Astrocyte (in vitro differentiated cells and primary cell): ENCODE measurements at places on chromosomes 5 and 9. TPM values are rescaled to one million over a fixed set of nuclear protein-coding genes. Genes with fewer than 3 reads are reported as not detected.

- no peaks in the 10 kb centered on the region for H3K36me3 ChIP-seq
- H3K27me3 ChIP-seq = no peaks in the 10 kb centered on the region
- DNase-seq = no peak
- no peaks in the 10 kb centered on the region for H3K4me1 ChIP-seq
- no peak overlapping the region for H3K4me3 ChIP-seq
These were observed 523.3 kb downstream of the LRRC70 start for GRCh38 chr5:63101870-63102269.

DNA sequence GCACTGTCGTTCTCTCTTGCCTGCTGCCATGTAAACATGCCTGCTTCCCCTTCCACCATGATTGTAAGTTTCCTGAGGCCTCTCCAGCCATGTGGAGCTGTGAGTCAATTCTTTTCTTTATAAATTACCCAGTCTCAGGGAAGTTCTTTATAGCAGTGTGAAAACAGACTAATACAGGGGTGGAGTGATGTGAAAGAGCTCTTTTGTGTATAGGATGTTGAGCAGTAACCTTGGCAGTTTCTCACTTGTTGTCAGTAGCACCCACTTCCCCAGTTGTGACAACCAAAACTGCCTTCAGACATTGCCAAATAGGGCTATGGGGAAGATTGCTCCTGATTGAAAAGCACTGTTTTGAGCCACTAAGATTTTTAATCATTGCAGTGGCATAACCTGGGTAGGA lies 552.2 kb upstream of the ZNF462 start:
- no peaks in the 10 kb centered on the region for H3K27me3 ChIP-seq
- H3K27ac ChIP-seq = no peak overlapping the region
- H3K4me1 ChIP-seq = no peaks in the 10 kb centered on the region

GRCh38 chr5:28561522-28561921 lies 1523.1 kb upstream of the CDH9 start:
- no peak overlapping the region for H3K27ac ChIP-seq
- no peak overlapping the region for H3K4me3 ChIP-seq
- no peaks in the 10 kb centered on the region for H3K4me1 ChIP-seq
- no peak for DNase-seq
- H3K27me3 ChIP-seq = no peaks in the 10 kb centered on the region
- no peaks in the 10 kb centered on the region for H3K36me3 ChIP-seq

Gene PDLIM4
- total RNA-seq = 56.6 and 72.4 TPM in 2 replicates

DNA sequence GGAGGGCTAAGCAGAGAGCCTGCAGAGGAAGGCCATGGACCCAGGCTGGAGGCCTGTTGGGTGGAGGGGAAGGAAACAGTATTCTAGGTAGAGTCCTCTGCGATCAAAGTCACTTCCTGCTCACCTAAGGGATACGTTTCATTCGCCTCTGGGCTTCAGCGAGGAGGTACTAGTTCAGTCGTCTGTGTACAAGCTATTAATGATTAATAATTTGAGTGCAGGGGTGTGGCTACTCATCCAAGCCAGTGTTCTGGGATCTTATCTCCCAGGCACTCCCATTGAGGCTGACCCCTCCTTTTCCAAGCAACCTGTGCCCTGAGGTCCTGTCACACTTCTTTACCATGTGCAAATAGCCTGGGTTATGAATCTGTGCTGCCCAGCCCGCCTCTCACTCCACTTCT lies 25.2 kb downstream of the RALGPS1 start:
- H3K27me3 ChIP-seq = peaks cover 13% of the 10 kb centered on the region
- H3K27ac ChIP-seq = no peak overlapping the region
- no peak for DNase-seq
- H3K4me1 ChIP-seq = no peaks in the 10 kb centered on the region
- H3K36me3 ChIP-seq = no peaks in the 10 kb centered on the region

Gene ENHO
- 0.55 and 1.1 TPM in 2 replicates for total RNA-seq

Gene OR1Q1
- not detected in 2 replicates for total RNA-seq

DNA sequence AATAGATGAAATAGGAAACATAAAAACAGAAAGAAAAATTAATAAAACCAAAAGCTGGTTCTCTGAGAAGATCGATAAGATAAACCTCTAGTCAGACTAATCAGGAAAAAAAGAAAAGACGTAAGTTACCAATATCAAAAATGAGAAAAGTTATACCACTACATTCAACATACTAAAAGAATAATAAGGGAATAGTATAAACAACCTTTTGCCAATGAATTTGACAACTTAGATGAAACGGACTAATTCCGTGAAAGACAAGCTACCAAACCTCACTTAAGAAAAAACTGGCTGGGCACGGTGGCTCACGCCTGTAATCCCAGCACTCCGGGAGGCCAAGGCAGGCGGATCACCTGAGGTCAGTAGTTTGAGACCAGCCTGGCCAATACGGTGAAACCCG lies 7.5 kb downstream of the KIF3A start:
- DNase-seq = no peak
- H3K4me3 ChIP-seq = no peak overlapping the region
- H3K27ac ChIP-seq = no peak overlapping the region
- peaks cover 6% of the 10 kb centered on the region for H3K36me3 ChIP-seq

- H3K27me3 ChIP-seq = peaks cover 4% of the 10 kb centered on the region
- H3K36me3 ChIP-seq = no peaks in the 10 kb centered on the region
- no peak for DNase-seq
- H3K4me1 ChIP-seq = peaks cover 15% of the 10 kb centered on the region
- H3K27ac ChIP-seq = no peak overlapping the region
- no peak overlapping the region for H3K4me3 ChIP-seq
These were observed 130.1 kb upstream of the EPB41L4A start for GRCh38 chr5:112549127-112549526.

DNA sequence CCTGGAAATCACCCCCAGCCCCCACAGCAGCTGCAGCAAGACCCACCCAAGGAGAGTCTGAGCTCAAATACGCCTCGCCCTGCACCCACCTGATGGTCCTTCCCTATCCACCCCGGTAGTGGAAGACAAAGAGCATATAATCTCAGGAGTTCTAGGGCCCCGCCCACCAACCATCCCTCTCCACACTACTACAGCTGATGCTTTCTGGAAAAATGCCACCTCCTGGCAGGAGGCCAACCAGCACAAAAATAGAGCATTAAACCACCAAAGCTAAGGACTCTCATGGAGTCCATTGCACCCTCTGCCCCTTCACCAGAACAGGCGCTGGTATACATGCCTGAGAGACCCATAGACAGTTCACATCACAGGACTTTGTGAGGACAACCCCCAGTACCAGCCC lies 22.5 kb upstream of the NIPSNAP3A start:
- no peak overlapping the region for H3K27ac ChIP-seq
- H3K36me3 ChIP-seq = no peaks in the 10 kb centered on the region
- no peaks in the 10 kb centered on the region for H3K4me1 ChIP-seq
- no peak overlapping the region for H3K4me3 ChIP-seq
- no peak for DNase-seq

- no peaks in the 10 kb centered on the region for H3K27me3 ChIP-seq
- no peaks in the 10 kb centered on the region for H3K36me3 ChIP-seq
- no peak overlapping the region for H3K4me3 ChIP-seq
- H3K4me1 ChIP-seq = peaks cover 11% of the 10 kb centered on the region
- H3K27ac ChIP-seq = no peak overlapping the region
These were observed 997 bp upstream of the RNF130 start for GRCh38 chr5:180072556-180072955.

DNA sequence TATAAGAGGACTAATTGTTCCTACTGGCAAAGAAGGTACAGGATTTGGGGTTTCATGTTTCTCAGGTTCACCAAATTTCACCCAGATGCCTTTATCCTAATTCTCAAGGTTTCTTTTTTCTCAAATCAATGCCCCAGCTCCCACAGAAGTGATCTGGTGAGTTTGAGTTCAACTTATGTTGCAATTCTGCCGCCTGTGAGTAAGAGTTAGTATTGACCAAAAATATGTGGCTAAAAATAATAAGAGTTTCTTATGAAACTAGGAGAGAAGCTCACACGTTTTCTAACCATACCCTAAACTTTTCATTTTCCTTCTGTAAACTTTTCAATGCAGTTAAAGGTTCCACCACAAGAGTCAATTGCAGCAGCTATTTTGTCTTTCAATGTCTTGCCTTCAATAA lies 15.1 kb downstream of the SLCO6A1 start:
- DNase-seq = no peak
- no peaks in the 10 kb centered on the region for H3K4me1 ChIP-seq
- H3K27ac ChIP-seq = no peak overlapping the region
- H3K27me3 ChIP-seq = no peaks in the 10 kb centered on the region

- H3K27me3 ChIP-seq = no peaks in the 10 kb centered on the region
- H3K27ac ChIP-seq = no peak overlapping the region
- no peaks in the 10 kb centered on the region for H3K36me3 ChIP-seq
- peak; percentile 85 for DNase-seq
These were observed 9.1 kb downstream of the UBAC1 start for GRCh38 chr9:135951889-135952663.
